Fibroblast of skin of left biceps (primary cell): ENCODE measurements at places on chromosomes 7 and 10.

GRCh38 chr7:151060113-151060415, 675 bp downstream of the SLC4A2 start:
- no peak for DNase-seq

GRCh38 chr10:132826524-132827422, 40.8 kb upstream of the NKX6-2 start:
- DNase-seq = no peak

GRCh38 chr7:151274936-151275812, 26.7 kb upstream of the SMARCD3 start:
- no peak for DNase-seq

DNA sequence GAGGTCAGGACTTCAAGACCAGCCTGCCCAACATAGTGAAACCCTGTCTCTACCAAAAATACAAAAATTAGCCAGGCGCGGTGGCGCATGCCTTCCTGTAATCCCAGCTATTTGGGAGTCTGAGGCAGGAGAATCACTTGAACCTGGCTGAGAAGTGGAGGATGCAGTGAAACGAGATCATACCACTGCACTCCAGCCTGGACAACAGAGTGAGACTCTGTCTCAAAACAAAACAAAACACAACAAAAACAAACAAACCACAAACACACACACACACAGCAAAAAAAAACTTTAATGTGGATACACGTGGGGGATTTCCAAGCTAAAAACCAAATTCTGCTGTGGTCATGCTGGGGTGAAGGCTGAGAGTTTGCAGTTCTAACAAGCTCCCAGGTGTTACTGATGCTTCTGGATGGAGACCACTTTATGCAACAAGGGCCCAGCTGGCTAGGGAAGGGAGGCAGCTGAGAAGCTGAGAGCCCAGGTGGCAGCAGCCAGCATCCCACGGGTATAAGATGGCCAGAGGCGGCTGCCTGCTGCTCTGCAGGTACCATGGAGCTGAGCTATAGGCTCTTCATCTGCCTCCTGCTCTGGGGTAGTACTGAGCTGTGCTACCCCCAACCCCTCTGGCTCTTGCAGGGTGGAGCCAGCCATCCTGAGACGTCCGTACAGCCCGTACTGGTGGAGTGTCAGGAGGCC, at the start of gene ZP3:
Gene ZP3 (plus strand): TSS at position 538 of the 699 bp plus-strand sequence. CDS start 15 bp downstream, at position 553.
- DNase-seq = no peak

DNA sequence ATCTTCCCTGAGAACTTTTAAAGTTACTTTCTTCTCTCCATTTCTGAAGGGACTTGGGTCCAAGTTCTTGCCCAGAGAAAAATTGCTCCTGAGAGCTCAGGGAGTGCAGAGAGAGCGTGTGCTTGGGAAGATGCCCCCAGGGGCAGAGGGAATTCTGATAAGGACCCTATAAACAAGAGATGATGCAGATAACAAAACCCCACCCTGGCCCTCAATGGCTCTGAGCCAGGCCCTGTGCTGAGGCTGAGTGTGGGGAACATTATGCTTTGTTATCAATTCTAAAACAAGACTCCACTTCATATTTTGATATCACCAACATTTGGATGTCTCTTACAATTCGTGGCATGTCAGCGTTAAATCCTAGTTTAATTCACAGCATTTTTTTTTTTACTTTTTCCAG, 34.4 kb upstream of the HABP2 start:
- no peak for DNase-seq
